ENCODE measurements at places on chromosomes 5 and 9.

DNA sequence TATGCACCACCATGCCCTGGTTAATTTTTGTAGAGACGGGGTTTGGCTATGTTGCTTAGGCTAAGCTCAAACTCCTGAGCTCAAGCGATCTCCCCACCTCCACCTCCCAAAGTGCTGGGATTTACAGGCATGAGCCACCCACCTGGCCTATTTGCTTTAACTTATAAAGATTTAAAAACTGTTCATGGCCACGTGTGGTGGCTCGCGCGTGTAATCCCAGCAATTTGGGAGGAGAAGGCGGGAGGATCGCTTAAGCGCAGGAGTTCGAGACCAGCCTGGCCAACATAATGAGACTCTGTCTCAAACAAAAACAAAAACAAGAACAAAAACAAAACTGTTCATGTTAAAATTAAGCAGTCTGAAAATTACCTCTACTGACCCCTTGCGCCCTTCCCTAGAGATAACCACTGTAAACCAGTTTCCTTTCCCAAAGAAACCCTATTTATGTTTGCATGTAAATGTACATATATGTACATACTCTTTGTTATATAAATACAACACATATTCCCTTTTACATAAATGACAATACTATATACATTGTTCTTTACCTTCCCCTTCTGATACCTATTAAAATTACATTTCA is 1.5 kb downstream of the AK6 start:
- DNase-seq: no peak

GRCh38 chr9:19976226-19976625 is 187.4 kb upstream of the SLC24A2 start:
- DNase-seq: no peak

- DNase-seq: no peak
Measured at GRCh38 chr5:176899296-176899891, at the start of gene HK3. Gene HK3, minus strand, starts transcription at chr5:176899346. Its CDS starts 3,187 bp downstream, at chr5:176896159.

DNA sequence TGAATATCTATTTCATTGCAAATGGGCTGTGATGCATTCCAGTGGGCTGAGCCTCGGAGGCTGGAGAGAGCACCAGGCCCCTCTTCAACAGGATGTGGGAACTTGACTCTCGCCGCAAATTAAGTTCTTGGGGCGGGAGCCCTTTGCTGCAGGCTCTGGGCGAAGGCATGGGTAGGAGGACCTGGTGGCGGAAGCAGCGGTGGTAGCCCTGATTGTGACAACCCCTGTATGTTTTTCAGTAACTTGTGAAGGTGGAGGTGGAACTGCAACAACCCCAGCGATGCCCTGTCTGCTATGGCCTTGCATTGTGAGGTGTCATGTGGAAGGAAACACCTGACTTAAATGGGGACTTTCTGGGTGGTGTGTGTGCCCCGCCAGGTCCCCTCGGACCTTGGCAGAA is 9.4 kb downstream of the FYB1 start:
- no peak for DNase-seq

- DNase-seq: no peak
Measured at GRCh38 chr9:122401896-122402295, 31.1 kb downstream of the PTGS1 start.

DNA sequence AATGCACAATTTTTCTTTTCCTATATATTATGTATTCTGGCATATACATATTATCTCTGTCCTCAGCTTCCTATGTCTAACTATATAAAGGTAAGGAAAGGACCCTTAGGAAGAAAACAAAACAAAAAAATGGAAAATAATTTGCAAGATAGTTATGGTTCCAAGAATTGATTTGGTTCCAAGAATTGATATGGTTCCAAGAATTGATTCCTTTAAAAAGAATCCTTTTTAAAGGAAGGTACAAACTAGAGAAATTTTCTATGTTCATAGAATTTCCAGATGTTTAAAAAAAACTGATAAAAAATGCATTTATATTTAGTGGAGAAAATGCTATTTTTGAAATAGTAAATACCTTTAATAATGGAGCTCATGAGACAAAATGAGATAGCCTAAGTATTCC is 12.1 kb downstream of the LYRM7 start:
- DNase-seq: no peak

GRCh38 chr5:141992349-141992963 is 20.4 kb downstream of the GNPDA1 start:
- DNase-seq: no peak

DNA sequence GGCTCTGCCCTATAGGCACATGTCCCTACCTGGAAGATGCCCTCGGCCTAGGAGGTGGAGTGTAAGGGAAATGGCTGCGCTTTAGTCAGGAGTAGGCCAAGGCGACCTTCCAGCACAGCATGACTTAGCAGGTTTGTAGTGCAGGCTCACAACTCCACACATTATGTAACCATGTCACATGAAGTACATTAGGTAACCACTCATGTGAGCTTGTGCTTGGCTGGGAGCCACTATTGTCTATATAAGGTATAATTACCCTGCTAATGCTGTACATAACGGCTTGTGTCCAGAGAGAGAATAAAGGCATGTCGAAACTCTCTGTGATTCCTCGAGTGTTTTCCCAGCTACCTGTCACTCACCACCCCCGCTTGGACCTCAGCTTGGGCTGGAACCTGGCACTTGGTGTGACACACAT is 74.9 kb downstream of the CAMK4 start:
- no peak for DNase-seq

DNA sequence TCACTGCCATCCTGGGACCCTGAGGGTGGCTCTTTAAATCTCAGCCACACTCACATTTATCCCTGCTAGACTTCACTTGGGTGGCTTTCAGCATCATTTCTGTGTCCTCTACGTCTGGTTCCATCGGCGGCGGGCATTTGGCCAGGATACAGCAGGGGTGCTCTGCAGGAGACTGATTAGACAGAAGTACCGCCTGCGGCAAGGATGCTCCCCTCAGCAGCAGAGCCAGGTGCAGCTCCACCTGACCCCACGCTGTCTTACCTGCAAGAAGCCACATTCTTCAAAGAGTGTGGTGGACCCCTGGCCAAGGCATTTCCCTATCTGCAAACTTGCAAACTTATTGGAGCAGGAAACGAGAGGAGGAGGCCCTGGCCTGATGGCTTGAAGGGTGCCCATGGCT is 309.8 kb upstream of the IRX4 start:
- DNase-seq: no peak

DNA sequence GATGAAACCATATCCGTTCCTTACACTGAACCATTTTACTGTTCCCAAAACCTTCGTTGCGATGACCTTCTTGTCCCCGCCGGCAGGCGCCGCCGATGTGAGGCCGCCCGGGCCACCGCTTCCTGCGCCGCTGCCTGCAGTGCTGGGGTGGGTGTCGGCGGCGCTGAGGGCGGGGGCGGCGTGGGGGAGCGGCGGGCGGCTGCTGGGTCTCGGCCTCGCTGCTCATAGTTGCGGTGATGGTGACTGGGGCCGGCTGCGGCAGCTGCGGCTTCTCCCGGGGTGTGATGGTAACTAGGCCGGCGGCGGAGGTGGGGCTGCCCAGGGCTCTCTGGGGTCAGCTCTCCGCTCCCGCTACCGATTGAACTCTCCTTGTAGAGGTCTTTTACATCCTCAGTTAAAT is 14.1 kb upstream of the OR2S2 start:
- DNase-seq: no peak

- DNase-seq: no peak
Measured at GRCh38 chr5:151002681-151003502, 17.5 kb upstream of the GPX3 start.

GRCh38 chr5:121559832-121560231 is 291.9 kb upstream of the FTMT start:
- DNase-seq: no peak

DNA sequence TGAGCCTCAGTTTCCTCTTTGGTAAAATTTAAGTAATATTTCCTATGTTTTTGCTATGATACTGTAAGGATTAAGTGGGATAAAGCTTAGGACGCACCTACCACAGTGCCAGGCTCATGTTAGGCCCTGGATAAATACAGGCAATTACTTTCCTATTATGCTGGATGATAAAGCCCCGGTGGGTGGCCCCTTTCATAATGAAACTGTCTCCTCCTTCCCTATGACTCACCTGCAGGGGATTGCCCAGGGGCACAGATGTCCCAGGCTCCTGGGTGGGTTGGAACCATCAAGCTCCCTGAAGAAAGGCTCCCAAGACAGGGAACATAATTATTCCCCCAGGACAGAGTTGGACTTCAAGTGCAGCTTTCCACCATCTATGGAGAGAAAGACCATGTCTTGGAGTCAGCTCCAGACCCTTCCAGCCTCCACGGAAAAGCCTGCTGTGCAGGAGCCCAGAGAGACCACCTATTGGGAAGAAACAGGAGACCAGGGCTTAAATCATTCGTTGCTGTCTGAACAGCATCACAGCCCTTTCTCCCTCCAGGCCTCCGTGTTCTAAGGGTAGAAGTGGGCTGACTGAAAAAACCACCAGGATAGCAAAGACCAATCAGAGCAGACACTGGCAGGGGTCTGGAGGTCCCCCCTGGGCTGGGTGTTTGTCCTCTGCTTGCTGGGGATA is 43.2 kb upstream of the FOXE1 start:
- DNase-seq: no peak

DNA sequence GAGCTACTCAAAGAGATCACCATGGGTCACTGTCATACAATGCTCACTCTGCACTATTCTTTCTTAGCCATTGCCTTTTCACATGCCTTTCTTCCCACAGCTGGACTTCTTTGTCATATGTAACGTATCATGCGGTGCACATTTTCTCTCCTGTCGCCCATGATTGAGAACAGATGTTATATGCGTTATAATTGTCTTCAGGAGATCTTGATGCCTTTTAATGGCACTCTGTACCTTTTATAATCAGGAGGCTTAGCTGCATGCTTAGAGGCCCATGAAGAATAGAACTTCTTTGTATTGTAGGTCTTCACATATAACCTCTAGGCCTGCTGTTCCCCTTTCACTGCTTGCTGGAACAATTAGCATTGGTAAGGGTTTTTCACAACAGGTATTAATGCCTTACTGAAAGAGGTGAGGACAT is 436.1 kb downstream of the CDH10 start:
- no peak for DNase-seq

GRCh38 chr5:139177809-139178588 is 20.2 kb downstream of the SIL1 start:
- no peak for DNase-seq

GRCh38 chr9:121781701-121782464 is 130.4 kb downstream of the DAB2IP start:
- DNase-seq: no peak

DNA sequence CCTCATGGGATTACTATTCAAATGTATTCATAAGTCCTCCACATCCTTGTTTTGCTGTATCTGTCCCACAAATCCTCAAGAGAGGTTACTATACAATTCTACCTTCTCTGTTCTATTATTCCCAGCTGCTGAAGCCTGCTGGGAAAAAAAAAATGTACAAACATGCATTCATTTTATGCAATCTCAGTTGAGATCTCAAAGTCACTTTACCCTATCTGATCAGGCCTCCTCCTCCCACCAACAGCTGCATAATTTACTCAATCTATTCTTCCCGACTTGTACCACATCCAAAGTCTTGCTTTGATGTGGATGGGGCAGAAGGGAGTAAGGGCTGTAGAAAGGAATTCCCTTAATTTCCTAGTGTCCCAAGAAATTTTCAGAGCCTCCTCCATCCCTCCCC is 28.6 kb downstream of the PSIP1 start:
- DNase-seq: no peak

DNA sequence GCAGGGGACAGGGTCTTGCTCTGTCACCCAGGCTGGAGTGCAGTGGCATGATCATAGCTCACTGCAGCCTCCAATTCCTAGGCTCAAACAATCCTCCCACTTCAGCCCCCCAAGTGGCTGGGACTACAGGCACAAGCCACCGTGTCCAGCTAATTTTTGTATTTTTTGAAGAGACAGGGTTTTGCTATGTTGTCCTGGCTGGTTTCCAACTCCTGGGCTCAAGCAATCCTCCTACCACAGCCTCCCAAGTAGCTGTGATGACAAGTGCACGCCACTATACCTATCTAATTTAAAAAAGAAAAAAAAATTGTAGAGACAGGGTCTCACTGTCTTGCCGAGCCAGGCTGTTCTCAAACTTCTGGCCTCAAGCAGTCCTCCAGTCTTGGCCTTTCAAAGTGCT is 31.6 kb upstream of the LECT2 start:
- DNase-seq: no peak

DNA sequence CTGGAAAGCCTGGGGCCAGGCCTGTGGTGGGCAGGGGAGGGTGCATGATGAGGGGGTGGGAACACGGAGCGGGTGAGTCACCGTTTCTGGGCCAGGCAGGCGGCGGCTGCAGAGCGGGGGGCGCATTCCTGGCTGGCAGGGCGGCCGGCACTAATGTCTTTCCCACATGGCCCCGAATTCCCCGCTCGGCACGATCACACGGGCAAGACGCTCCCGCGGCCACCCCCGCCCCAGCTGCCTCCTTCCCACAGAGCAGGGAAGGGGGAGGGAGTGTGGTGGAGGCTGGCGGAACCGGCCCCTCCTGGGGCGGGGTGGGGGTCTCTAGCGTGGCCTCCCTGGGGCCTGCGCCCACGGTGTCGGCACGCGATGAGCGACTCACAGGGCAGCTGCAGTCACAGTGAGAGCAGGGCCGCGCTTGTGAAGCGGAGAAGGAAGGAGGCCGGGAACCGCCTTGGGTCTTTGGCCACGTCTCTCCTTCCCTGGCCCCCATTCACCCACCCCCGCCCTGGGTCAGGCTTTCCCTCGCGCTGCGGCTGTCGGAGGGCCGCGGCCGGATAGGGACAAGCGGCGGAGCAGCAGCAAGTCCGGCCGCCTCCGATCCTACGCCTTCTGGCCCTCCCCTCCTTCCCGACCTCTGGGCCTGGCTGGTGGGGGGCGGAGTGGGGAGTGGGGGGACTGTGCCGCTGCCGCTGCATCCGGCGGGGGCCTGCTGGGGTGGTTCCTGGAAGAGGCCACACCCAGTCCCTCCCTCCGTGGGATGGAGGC is 48.9 kb downstream of the CXXC5 start:
- DNase-seq: no peak

DNA sequence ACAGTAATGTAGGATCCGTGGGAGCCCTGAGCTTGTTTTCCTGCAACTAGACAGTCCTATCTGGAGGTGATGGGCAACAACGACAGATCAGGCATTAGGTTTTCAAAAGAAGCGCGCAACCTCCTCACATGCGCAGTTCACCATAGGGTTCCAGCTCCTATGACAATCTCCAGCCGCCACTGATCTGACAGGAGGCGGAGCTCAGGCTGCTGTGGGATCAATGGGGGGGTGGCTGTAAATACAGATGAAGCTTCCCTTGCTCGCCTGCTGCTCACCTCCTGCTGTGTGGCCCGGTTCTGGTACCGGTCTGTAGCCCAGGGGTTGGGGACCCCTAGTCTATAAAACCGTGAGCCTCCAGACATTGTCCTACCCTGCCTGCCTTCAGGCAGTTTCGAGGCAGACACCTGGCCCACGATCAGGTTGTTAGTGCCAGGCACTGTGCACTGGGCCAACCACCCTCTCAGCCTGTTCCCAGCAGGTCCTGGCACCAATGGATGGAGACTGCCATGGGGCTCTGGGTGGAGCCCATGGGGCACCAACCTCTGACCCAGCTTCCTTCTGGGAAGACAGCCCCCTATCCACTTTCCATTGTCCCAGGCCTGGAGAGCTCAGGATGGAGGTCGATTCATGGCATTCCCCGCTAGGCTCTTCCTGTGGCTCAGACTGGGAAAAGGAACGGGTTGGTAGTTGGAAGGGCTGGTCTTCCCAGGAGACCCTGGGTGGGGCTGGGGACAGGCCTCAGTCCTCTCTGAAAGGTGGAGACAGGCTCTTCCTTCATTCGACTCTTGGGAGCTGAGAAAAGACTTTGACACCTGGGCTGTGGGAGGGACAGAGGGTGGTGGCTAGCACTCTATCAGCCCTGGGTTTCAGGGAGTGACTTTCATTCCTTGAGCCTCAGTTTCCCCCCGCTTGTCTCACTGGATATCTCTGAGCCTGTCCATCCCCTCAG is 1.7 kb downstream of the ENDOG start:
- no peak for DNase-seq

GRCh38 chr9:22416692-22417060 is 29.9 kb upstream of the DMRTA1 start:
- no peak for DNase-seq
